Naive thymus-derived CD8-positive, alpha-beta T cell (primary cell): ENCODE measurements at places on chromosomes 1 and 21. TPM values are rescaled to one million over a fixed set of nuclear protein-coding genes. Genes with fewer than 3 reads are reported as not detected.

DNA sequence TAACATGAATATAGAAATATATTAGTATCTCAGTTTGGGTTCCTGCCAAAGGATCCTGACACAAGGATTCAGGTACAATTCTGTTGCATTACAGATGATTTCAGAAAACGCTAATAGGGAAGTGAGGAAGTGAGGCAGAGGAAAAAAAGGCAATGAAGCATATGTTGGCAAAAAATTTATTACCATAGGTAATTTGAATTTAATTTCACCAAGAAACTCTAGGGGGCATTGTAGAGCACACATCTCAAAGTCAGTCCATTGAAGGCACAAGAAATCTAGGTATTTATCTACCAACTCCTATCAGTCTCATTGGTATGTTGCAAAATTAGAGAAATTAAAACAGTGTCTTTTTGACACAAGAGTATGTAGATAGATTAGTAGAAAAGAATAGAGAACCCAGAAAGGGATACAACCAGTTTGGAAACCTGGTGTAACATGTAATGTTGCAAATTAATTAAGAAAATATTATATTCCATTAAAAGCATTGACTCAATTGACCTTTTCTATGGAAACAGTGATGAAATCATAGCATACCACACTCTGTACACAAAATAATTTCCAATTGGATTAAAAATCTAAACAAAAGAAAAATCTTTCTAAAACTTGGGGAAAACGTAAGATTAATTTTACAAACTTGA is 104.9 kb upstream of the SNX7 start:
- no peak overlapping the region for H3K4me3 ChIP-seq
- no peak overlapping the region for H3K27ac ChIP-seq
- H3K36me3 ChIP-seq, result no peaks in the 10 kb centered on the region
- no peaks in the 10 kb centered on the region for H3K27me3 ChIP-seq
- no peaks in the 10 kb centered on the region for H3K4me1 ChIP-seq
- DNase-seq, result no peak

DNA sequence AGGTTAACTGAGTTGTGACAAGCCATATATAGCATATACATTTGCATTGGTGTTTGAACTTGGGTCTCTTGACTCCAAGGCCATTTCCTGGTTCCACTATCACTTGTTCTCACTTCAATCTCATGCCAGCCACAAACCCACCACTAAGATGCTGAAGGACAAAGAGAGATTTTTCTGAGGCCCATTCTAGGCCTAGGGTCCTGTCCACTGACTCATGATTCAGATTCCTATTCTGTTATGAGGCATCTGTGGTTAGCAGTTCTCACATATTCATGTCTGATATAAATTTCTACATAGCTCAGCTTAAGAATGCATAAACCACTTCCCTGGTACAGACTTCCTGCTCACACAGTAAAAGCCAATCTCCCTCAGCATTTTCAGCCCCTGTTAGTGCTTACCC is 326.1 kb upstream of the BEND5 start:
- no peaks in the 10 kb centered on the region for H3K4me1 ChIP-seq
- no peaks in the 10 kb centered on the region for H3K36me3 ChIP-seq
- H3K4me3 ChIP-seq, result no peak overlapping the region
- DNase-seq, result no peak

DNA sequence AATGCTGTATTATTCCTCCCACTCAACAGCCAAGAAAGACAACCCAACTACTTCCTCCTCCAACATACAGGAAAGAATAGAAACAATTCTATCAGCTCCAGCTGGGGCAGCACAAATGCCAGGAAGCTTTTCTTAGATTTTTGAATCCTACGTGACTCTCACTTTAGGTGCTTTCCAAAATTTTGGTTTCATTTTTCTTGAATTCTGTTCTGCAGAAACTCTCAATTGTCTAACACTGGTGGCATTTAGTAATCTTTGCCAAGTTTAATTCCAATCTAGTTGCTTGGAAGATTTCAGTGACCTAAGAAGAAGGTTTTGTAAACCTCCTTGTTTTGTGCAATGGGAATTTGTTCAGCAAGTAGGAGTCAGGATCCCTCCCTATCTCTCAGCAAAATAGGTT is 37.1 kb upstream of the DOCK7 start:
- peaks cover 7% of the 10 kb centered on the region for H3K4me1 ChIP-seq
- no peak overlapping the region for H3K4me3 ChIP-seq
- H3K27ac ChIP-seq, result no peak overlapping the region
- no peak for DNase-seq
- peaks cover 20% of the 10 kb centered on the region for H3K27me3 ChIP-seq

DNA sequence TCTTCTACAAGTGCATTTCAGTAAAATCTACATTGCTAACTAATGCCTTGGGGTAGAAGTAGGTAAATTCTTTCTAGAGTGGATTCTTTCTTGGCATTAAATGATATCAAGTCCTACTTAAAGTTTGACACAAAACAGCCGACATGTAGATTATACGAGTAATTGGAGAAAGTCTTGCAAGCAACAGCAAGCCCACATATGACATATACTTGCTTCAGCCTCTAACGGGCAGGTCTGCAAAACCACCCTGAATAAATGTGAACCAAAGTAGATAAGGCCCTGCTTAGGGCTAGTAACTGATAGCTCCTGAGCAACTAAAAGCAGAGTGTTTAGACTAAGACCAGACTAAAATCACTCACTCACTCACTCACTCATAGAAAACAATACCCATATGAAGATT is 203.2 kb downstream of the LTN1 start:
- H3K4me1 ChIP-seq, result peaks cover 6% of the 10 kb centered on the region
- H3K4me3 ChIP-seq, result no peak overlapping the region
- no peaks in the 10 kb centered on the region for H3K27me3 ChIP-seq
- H3K27ac ChIP-seq, result no peak overlapping the region
- H3K36me3 ChIP-seq, result peaks cover 17% of the 10 kb centered on the region

The GJA9 gene
- total RNA-seq, result not detected

- no peak overlapping the region for H3K27ac ChIP-seq
- peaks cover 36% of the 10 kb centered on the region for H3K36me3 ChIP-seq
- no peak for DNase-seq
Measured at GRCh38 chr1:22483121-22483520, 31.5 kb downstream of the ZBTB40 start.

The SDCCAG8 gene
- total RNA-seq, result 43.5 TPM
